ENCODE measurements at places on chromosomes 11 and 22. TPM values are rescaled to one million over a fixed set of nuclear protein-coding genes. Genes with fewer than 3 reads are reported as not detected.
A peak's percentile ranks its signal among the peaks of the same experiment; 100 is the strongest.

Gene B3GAT1
- total RNA-seq: 0.17 TPM

Gene TNNT3
- 8.9 TPM for total RNA-seq

DNA sequence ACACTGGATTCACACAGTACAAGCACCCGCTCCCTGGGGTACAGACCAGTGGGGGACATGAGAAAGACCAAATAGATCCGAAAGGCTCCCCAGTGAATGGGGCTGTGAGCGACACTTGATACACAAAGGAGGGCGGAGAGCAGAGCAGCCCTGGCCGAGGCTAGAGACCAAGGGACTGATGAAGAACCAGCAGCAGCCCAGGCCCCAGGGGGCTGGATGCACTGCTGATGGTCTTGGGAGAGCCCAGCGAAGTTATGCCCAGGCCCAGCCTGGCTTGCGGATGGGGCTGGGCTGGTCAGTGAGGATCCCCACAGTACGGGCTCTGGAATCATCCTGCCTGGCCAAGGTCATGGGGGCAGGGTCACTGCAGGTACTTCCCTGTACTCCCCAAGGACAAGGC, 23.2 kb downstream of the ARHGAP1 start:
- H3K36me3 ChIP-seq: peaks cover 2% of the 10 kb centered on the region
- peak overlapping the region; percentile 84 for H3K27ac ChIP-seq
- H3K27me3 ChIP-seq: no peaks in the 10 kb centered on the region
- peak overlapping the region; percentile 44 for H3K4me3 ChIP-seq

- H3K27me3 ChIP-seq: peaks cover 12% of the 10 kb centered on the region
- no peaks in the 10 kb centered on the region for H3K36me3 ChIP-seq
- H3K4me3 ChIP-seq: no peak overlapping the region
- H3K27ac ChIP-seq: peak overlapping the region; percentile 57
Observed at GRCh38 chr22:38955250-38955905, 2.0 kb upstream of the APOBEC3A start.

DNA sequence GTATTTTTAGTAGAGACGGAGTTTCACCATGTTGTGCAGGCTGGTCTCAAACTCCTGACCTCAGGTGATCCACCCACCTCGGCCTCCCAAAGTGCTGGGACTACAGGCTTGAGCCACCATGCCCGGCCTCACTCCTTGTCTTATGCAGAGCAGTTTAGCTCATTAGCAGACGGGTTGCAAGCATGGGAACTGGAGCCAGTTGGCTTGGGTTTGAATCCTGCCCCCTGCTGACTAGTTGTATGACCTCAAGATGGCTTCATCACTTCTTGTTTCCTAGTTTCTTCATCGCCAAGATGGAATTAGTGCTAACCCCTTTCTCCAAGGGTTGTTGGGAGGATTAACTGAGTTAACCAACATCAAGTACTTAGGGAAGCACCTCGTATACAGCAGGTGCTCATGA, 23.4 kb upstream of the RASD2 start:
- DNase-seq: no peak
- H3K4me3 ChIP-seq: no peak overlapping the region
- peaks cover 3% of the 10 kb centered on the region for H3K4me1 ChIP-seq
- H3K27ac ChIP-seq: no peak overlapping the region
